ENCODE measurements at places on chromosomes 13 and 19. TPM values are rescaled to one million over a fixed set of nuclear protein-coding genes. Genes with fewer than 3 reads are reported as not detected.
A peak's percentile ranks its signal among the peaks of the same experiment; 100 is the strongest.

The CYSLTR2 gene
- total RNA-seq: not detected

DNA sequence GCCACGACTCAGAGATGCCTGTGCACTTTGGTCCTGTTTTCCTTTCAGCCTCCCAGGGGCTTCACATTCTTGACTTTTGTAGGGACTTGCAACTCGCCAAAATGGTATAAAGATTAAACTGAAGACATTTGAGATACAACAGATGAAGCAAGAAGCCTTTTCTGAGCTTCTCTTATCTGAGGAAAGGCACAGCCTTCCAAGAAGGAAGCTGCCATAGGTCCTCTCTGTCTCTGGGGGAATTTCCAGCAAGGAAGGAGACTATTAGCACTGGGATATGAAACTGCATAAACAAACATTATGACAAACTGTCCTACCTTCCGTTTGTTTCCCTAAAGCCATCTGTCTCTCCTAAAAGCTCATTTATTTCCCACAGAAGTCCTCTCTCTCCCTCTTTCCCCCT, 39.3 kb downstream of the TGDS start:
- H3K4me1 ChIP-seq: no peaks in the 10 kb centered on the region
- H3K4me3 ChIP-seq: no peak overlapping the region
- H3K36me3 ChIP-seq: no peaks in the 10 kb centered on the region

DNA sequence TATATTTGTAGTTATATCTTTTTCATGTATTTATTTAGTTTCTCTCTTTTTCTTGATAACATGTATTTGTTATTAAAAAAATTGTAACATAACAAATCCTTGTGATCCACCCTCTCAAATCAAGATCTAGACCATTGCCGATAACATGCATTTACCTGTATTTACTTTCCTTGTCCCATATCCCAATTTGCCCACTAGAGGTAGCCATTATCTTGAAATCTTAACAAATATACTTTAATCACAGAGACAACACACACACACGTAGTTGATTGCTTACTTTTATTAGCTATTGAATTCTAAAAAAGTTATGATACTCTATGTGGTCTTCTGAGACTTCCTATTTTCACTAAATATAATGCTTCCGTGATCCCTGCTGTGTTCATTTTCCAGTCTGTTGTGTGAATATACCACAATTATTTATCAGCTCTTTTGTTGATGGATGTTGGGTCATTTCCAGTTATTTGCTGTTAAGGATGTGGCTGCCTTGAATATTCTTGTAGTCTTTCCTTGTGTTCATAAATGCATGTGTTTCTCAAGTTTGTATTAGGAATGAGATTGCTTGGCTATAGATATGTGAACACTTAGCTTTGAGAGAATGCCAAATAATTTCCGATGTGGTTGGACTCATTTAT, 31.3 kb upstream of the ZMYM2 start:
- H3K4me1 ChIP-seq: no peaks in the 10 kb centered on the region
- H3K4me3 ChIP-seq: no peak overlapping the region
- no peaks in the 10 kb centered on the region for H3K36me3 ChIP-seq

DNA sequence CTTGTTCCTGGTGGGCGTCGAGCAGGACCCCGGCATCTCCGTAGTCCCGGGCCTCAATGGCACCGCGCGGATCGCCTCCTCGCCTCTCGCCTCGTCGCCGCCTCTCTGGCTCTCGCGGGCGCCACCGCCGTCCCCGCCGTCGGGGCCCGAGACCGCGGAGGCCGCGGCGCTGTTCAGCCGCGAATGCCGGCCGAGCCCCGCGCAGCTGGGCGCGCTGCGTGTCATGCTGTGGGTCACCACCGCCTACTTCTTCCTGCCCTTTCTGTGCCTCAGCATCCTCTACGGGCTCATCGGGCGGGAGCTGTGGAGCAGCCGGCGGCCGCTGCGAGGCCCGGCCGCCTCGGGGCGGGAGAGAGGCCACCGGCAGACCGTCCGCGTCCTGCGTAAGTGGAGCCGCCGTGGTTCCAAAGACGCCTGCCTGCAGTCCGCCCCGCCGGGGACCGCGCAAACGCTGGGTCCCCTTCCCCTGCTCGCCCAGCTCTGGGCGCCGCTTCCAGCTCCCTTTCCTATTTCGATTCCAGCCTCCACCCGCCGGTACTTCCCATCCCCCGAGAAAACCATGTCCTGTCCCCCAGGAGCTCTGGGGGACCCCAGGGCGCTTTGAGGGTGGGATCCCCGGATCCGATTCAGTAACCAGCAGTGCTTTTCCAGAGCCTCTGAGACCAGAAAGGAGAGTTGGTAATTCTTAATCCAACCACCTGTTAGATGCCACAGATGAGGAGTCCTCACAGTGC, 885 bp downstream of the MLNR start:
- no peak for DNase-seq
- H3K4me1 ChIP-seq: no peaks in the 10 kb centered on the region
- no peak overlapping the region for H3K27ac ChIP-seq
- H3K36me3 ChIP-seq: no peaks in the 10 kb centered on the region
- H3K4me3 ChIP-seq: no peak overlapping the region

DNA sequence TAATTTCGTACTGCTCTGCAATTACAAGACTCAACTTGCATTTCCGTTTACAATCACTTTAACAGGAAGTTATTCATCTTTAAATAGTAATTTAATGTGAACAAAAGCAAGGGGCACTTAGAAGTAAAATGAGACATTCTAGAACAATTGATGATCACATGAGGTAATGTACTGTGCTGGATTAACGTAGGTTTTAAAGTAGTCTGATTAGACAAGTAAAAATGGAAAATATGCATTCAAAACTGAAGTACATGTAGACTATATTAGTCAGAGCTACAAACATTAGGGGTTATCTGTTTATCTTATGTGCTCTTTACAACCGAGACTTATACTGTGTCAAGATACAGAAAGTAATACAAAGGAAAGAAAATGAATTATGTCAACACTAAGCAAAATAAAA, 1528.0 kb downstream of the SLITRK5 start:
- no peaks in the 10 kb centered on the region for H3K4me1 ChIP-seq
- no peak overlapping the region for H3K27ac ChIP-seq
- no peaks in the 10 kb centered on the region for H3K36me3 ChIP-seq
- no peak overlapping the region for H3K4me3 ChIP-seq

The KLK14 gene
- total RNA-seq: 0.35 TPM

DNA sequence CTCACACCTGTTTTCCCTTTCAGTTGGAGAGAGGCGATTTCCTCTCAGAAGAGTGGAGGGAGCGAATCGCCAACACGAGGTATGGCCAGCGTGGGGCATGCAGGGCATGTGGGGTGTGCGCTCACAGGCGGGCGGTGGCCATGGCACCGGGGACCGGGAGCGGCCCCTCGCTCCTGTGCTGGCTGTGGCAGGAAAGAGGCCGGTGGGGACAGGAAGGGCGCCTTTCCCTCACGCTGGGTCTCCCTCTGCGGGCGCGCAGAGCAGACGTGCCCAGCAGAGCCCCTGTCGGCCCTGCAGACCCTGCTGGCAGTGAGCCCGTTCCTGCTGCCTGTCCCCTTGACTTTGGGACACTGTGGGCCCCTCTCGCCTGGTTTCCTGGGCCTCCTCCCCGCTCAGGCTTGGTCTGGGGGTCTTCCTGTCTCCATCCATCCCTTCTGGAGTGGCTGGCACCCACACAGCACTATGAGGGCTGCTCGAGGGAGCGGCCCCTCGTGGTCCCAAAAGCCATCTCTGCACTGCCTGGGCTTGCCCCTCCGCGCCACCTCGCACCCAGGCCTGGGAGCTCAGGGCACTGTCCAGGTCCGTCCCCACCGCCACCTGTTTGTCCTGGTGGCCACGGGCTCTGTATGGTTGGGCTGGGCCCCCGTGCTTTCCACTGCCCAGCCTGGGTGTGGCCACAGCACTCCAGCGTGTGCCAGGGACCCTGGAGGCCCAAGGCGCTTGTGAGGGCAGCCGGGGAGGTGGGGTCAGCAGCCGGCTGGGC, 36.1 kb downstream of the PLEKHJ1 start:
- H3K27me3 ChIP-seq: no peaks in the 10 kb centered on the region
- no peak overlapping the region for H3K4me3 ChIP-seq
- DNase-seq: no peak
- H3K36me3 ChIP-seq: no peaks in the 10 kb centered on the region
- no peaks in the 10 kb centered on the region for H3K4me1 ChIP-seq

GRCh38 chr19:10510301-10510802, 6.9 kb downstream of the S1PR5 start:
- H3K4me1 ChIP-seq: peaks cover 18% of the 10 kb centered on the region
- no peaks in the 10 kb centered on the region for H3K27me3 ChIP-seq
- H3K36me3 ChIP-seq: no peaks in the 10 kb centered on the region

- H3K27me3 ChIP-seq: no peaks in the 10 kb centered on the region
- no peaks in the 10 kb centered on the region for H3K4me1 ChIP-seq
- no peak overlapping the region for H3K4me3 ChIP-seq
- H3K27ac ChIP-seq: no peak overlapping the region
Observed at GRCh38 chr13:76646946-76647345, 239.3 kb downstream of the KCTD12 start.

The RPL28 gene
- total RNA-seq: 2,547 TPM

The MAMSTR gene
- 3.9 TPM for total RNA-seq

- H3K27me3 ChIP-seq: peaks cover 63% of the 10 kb centered on the region
- no peak overlapping the region for H3K4me3 ChIP-seq
- no peak overlapping the region for H3K27ac ChIP-seq
- H3K36me3 ChIP-seq: no peaks in the 10 kb centered on the region
Observed at GRCh38 chr19:29421196-29421545, 104.6 kb upstream of the VSTM2B start.

The SLC25A41 gene
- not detected for total RNA-seq

DNA sequence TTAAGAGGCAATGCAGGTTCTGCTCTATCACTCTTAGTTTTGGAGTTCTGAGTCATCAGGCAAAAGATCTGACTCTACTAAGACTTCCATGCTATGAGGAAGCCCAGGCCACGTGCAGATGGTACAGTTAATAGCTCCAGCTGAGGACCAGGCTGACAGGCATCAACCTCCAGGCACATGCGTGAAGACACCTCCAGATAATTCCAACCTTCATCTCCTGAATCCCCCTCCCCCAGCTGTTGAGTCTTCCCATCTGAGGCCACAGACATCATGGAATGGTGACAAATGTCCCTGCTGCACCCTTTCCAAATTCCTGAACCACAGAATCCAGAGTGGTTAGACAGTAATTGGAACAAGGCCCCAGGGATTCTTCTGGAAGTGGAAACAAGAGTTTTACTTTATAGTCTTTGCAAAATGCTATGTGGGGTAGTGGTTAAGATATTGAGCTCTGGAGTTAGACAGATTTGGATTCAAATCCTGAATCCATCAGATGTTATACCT, 183.8 kb downstream of the KLF5 start:
- H3K4me1 ChIP-seq: no peaks in the 10 kb centered on the region
- no peaks in the 10 kb centered on the region for H3K27me3 ChIP-seq
- DNase-seq: no peak
- H3K4me3 ChIP-seq: no peak overlapping the region

DNA sequence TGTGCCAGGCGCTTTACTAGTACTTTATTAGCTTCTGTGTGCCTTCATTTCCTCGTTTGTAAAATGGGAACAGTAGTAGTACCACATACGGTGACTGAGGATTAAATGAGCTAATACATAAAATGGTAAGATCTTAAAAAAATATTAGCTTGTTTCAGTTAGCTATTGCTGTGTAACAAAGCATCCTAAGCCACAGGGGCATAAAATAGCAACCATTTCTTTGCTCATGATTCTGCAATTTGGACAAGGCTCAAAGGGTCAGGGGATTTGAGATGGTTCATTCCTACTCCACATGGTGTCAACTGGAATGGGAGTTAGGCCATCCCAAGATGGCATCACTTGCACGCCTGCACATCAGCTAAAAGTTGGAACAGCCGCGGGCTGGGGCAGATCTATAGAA, 13.3 kb downstream of the DYRK1B start:
- no peaks in the 10 kb centered on the region for H3K27me3 ChIP-seq
- H3K4me3 ChIP-seq: no peak overlapping the region
- no peaks in the 10 kb centered on the region for H3K4me1 ChIP-seq
- no peak for DNase-seq
- no peak overlapping the region for H3K27ac ChIP-seq

GRCh38 chr19:1591421-1592023, 1.1 kb downstream of the MBD3 start:
- no peaks in the 10 kb centered on the region for H3K36me3 ChIP-seq
- H3K27ac ChIP-seq: peak overlapping the region; percentile 88

DNA sequence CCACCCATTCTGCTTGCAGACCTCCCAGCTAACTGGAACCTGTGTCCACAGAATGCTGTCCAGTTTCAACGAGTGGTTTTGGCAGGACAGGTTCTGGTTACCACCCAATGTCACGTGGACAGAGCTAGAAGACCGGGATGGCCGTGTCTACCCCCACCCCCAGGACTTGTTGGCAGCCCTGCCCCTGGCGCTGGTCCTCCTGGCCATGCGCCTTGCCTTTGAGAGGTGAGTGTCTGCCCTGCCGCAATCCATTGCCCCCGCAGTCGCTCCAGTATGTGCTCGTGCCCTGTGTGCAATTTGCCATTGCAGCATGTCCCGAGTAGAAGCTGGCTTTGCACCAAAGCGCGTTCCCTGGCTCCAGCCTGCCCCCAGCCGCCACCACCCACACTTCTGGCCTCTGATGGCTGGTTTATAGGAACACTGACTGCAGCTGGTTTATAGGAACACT, 41.9 kb downstream of the CERS4 start:
- no peaks in the 10 kb centered on the region for H3K36me3 ChIP-seq
- no peak for DNase-seq
- no peak overlapping the region for H3K27ac ChIP-seq
- no peaks in the 10 kb centered on the region for H3K27me3 ChIP-seq

GRCh38 chr19:19056636-19057275, 7.0 kb upstream of the SLC25A42 start:
- H3K27me3 ChIP-seq: no peaks in the 10 kb centered on the region
- H3K4me1 ChIP-seq: peaks cover 6% of the 10 kb centered on the region
- no peak overlapping the region for H3K27ac ChIP-seq
- H3K36me3 ChIP-seq: no peaks in the 10 kb centered on the region

The ZNF154 gene
- 0.20 TPM for total RNA-seq

- no peaks in the 10 kb centered on the region for H3K36me3 ChIP-seq
- no peak overlapping the region for H3K4me3 ChIP-seq
- H3K27ac ChIP-seq: no peak overlapping the region
Observed at GRCh38 chr19:16229322-16229641, 31.6 kb downstream of the AP1M1 start.

The C13orf46 gene
- total RNA-seq: 1.7 TPM

GRCh38 chr19:50184196-50184595, 19.2 kb upstream of the MYH14 start:
- no peaks in the 10 kb centered on the region for H3K36me3 ChIP-seq
- H3K27me3 ChIP-seq: no peaks in the 10 kb centered on the region
- no peak overlapping the region for H3K27ac ChIP-seq
- H3K4me1 ChIP-seq: peaks cover 23% of the 10 kb centered on the region

DNA sequence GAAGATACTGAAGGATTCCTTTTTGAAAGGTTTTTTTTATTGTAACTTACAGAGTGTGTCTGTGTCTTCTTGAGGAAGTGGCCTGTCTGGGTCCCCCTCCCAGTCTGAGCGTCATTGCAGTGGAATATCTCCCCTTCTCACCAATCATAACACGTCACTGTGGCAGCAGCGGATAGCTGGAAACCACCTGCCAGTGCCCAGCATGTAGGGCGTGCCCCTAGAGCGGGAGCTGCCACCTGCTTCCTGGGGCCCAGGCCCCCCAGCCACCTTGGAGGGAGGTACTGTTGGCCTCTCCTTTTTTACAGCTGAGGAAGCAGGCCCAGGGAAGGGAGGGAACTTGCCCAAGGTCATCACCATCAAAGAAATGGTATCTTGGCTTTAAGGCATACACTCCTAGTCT, 4.6 kb upstream of the DNM2 start:
- 0 out of 2 replicates have a peak, but pooled peaks cover 5% of the 10 kb centered on the region for H3K36me3 ChIP-seq
- peak; percentile 31 for DNase-seq
- H3K4me1 ChIP-seq: no peaks in the 10 kb centered on the region
- no peaks in the 10 kb centered on the region for H3K27me3 ChIP-seq
- H3K27ac ChIP-seq: no peak overlapping the region
- no peak overlapping the region for H3K4me3 ChIP-seq
